ENCODE measurements at places on chromosomes 4 and X.

DNA sequence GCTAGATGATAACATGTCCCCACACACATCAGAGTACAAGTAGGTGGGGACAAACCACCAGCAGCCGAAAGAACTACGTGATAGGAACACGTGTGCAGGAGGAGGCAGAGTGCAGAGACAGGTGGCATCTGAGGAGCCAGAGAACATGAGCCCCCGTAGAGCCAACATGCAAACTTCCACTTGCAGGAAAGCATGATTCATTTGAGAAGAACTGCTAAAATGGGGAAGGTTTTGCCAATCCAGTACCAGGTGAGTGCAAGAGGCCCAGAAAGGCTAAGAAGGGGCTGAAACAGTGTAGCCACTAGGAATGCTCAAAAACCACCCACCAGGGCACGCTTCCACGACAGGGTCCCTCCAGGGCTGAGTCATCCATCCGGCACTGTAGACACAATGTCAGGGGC is 149.8 kb upstream of the TENM3 start:
- DNase-seq, result no peak

DNA sequence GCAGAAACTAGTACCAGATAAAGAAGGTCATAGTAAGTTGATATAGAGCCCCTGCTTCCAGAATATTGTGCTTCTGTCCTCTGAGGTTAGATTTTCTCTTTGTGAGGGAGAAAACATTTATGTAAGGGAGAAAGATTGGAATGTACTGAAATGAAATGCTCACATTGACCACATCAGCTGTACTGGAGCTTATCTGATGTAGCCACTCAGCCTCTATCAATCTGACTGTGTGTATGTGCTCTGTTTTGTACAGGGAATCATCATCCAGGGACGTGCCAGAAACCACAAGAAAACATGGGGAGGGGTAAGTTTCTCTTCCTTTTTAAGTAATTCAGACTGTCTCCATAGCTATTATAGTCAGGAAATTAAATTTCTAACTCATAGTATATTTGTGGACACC is 56.8 kb downstream of the PRRG1 start:
- no peak for DNase-seq

DNA sequence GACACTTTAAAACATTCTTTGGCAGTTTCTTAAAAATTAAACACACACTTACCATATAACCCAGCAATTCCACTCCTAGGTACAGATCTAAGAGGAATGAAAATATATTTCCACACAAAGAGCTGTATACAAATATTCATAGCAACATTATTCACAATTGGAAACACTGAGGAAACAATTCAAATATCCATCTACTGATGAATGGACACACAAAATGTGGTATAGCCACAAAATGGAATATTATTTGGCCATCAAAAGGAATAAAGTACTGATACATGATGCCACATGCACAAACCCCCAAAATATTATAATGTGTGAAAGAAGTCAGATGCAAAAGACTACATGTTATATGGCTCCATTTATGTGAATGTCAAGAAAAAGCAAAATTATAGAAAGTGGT is 70.9 kb downstream of the HS6ST2 start:
- DNase-seq, result no peak

- no peak for DNase-seq
These were observed 191.3 kb downstream of the OR13H1 start for GRCh38 chrX:131735127-131735526.

GRCh38 chr4:148770848-148771247 is 328.6 kb upstream of the NR3C2 start:
- DNase-seq, result no peak

DNA sequence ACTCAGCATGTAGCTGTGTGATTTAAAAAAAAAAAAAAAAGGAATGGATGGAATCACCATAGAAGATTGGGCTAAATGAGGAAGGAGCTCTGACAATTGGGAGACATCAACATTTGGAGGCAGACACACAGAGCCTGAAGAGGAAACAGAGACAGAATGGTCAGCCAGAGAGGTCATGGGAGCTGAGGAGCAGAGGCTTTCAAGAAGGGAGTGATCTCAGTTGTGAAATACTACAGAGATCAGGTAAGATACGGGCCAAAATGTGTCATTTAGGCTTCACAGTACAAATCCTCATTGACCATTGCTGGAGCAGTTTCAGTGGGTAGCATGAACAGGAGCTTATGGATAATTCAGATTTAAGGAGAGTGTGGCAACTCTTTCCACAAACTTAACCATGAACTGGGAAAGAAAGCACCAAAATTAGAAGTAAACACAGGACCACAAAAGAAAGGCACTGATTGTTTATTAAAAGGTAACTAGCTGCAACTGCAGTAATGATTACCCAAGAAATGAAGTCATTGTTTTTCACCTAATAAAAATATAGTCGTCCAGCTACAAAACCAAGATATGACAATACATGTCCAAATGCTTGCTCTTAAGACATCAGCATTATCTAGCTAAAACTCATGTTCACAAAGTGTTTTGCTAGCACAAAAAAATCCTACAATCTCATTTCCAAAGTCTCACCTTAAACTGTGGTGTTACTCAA is 203.2 kb downstream of the DHX15 start:
- DNase-seq, result no peak

DNA sequence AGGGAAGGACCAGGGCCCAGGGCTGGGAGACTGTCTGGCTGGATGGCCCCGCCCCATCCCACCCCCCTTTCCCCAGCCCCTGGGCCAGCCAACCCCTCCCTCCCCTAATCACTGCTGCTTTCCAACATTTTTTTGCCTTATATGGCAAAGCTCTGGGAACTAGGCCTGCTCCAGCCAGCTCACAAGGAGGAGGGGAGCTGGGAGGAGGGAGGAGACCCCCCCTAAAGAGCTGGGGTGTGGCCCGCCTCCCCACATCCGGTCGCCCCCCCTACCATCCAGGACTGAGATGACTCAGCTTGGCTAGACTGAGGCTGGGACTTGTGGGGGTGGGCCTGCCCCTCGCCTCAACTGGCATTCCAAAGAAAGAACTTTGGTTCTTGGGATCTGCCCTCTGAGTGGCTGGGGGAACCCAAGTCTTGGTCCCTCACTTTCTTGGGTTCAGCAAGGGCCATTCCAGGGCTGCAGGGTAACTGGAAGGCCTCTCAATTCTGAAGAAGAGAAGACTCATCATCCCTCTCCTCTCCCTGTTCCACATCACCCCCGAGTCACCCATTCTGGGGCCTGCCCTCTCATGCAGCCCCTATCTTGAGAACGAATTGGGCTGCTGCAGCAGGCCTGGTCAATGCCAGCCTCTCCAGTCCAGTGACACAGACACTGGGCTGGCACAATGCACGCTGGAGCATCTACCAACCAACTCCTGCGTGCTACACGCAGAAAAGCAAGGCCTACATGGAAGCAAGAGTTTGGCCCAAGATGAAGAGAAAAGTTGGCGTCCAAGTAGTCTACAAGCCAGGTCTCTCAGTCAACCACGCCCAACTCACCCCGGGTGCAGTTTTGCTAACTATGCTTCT is 4.8 kb downstream of the FLNA start:
- peak; percentile 95 for DNase-seq

GRCh38 chr4:85391589-85392410 is 83.2 kb upstream of the ARHGAP24 start:
- peak; percentile 76 for DNase-seq

GRCh38 chr4:182083671-182084410 is 159.4 kb upstream of the TENM3 start:
- DNase-seq, result no peak

DNA sequence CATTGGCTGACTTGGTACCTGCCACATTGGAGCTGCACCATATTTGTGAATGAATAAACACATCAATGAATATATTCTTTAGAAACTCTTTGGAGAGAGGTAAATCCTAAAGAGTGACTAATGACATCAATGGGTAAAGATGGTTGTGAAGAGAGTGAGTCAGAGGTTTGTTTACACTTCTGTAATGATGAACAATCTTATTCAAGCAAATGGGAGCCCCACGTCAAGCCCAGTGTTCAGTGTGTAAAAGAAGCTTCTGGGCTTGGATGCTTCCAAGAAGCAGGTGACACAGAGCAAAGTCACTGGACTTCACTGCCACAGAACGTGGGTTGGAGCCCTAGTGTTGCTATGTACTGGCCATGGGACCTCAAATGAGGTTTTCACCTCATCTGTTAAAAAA is 319.0 kb downstream of the STK32B start:
- DNase-seq, result no peak

DNA sequence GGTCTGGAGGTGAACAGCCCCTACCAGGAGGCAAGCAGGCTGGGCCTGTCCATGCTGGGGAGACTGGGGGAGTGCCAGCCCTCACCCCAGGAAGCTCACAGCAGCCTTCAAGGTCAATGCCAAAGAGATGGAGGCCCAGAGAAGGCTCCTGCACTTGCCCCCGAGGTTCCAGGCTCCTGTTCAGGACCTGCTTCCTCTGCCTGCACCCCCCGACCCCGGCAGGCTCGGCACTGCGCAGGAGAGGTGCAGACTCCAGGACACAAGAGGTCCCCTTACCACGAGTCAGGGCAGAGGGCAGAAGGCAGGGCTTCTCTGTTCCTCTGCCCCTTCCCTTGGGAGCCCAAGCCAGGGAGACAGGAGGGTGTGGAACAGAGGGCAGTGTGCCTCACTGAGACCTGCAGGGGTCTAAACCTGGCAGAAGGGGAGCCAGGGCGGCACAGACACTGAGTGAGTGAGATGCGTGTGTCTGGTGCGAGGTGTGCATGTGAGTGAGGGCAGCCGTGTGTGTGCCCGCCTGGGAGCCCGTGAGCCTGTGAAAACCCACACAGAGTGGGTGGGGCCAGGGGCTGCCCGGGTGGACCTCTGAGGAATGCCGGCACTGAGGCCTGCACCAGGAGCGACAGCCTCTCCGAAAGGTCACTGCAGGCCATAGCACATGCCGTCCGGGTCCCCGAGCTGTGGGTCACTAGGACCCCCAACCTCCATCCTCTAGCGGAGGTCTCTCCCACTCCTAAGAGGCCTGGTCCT is 30.7 kb upstream of the FGFR3 start:
- no peak for DNase-seq

- no peak for DNase-seq
These were observed 1520.7 kb downstream of the ARAP2 start for GRCh38 chr4:34723605-34724004.
